ENCODE measurements at places on chromosomes 7 and 10.

DNA sequence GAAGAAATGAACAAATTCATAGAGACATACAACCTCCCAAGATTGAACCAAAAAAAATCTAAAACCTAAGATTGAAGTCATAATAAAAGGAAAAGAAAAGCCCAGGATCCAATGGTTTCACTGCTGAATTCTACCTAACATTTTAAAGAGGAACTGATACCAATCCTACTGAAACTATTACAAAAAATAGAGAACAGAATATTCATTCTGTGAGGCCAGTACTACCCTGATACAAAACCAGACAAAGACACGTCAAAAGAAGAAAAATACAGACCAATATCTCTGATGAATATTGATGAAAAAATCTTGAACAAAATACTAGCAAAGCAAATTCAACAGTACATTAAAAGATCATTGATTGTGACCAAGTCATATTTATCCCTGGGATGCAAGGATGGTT, 128.5 kb upstream of the STEAP1 start:
- DNase-seq = no peak

DNA sequence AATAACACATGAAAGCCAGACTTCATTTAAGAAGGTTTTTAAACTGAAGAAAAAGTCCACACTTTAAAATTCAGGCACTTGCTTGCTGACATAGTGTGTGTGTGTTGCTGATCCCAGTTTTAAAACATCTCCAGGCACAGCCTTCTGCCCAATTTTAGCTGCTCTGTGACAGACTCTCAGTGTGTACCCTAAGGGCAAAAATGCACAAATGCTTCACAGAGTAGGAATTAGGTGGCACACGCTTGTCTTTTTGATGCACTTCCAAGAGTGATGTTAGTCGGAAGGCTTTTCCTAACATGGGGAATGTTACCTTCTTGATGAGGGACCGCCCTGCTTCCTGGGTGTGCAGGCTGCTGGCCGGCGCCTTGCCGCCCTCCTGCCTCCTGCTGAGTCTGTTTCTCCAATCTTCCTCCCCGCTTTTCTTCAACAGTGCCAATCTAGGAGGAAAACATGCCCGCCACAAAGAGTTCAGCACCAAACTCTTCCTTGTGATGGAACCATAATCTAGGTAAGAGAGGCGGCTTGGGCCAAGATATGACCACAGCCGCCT, 122.3 kb downstream of the SVIL start:
- no peak for DNase-seq

GRCh38 chr10:110865186-110865808, 6.4 kb upstream of the PDCD4 start:
- DNase-seq = no peak

GRCh38 chr7:155846156-155846555, 33.9 kb upstream of the SHH start:
- no peak for DNase-seq

GRCh38 chr7:27361522-27361921, 118.9 kb downstream of the EVX1 start:
- no peak for DNase-seq

DNA sequence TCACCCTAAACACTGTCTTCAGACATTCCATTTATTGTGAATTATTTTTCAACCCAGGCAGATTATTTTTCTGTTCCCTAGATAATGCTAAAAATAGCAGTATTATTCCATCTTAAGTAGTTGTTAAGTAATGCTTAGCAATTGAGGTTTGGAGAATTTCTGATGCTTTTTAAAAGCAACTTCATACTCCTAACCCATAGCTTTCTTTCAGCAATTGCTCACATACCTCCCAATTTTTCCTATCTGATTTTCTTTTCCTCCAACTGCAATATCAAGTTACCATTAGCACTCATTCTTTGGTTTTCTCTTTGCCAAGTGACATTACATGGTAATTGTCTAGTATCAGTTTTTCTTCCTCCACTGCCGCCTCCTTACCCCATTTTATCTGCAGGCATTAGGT, 104.7 kb downstream of the GPR85 start:
- DNase-seq = no peak

- no peak for DNase-seq
Measured at GRCh38 chr7:28503396-28503795, 91.1 kb downstream of the CREB5 start.

DNA sequence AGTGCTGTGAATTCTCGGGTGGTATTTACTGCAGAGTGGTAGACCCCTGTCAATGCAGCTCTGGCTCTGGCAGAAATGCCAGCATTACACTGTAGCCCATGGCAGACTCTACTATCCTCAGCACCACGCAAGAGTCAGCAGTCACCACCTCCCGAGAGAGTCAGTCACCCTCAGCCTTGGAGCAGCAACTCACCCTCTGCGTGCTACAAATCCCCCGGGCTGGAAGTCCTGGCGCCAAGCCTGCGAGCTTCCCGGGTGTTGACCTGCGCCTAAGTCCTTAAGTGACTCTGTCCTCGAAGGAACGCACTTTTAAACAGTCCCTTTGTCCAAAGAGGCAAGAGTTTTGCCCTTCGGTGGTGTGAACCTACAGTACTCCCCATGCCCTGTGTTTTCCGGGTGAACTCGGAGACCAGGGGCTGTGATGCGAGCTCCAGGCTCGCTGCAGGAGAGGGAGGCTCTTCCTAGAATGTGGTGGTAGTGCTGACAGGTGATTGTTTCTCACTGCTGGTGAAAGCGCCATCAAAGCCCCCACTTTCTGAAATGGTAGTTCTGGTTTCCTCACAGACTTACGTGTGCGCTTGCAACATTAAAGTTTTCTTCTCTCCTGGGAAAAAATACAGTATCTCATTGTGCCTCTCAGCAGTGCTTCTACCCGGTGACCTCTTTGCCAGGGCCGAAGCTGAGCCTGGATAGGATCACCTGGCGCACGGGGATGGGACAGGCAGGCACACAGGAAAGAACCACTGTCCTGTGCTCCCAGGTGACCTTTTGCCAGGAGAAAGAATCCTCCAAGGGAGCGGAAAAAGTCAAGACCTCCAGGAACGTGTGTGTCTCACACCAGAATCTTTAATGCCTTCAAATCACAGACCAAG, 33.1 kb upstream of the MBL2 start:
- DNase-seq = no peak

Measured in CD4-positive, alpha-beta memory T cell (primary cell).